T-helper 17 cell (primary cell): ENCODE measurements at places on chromosomes 4 and X. TPM values are rescaled to one million over a fixed set of nuclear protein-coding genes. Genes with fewer than 3 reads are reported as not detected.

Gene ETNPPL
- not detected for total RNA-seq

Gene PAK3
- total RNA-seq: 1.4 TPM

Gene RBMXL3
- not detected for total RNA-seq

Gene SUPT20HL1
- not detected for total RNA-seq

Gene DMD
- 0.32 TPM for total RNA-seq

Gene GPC3
- 0.20 TPM for total RNA-seq

DNA sequence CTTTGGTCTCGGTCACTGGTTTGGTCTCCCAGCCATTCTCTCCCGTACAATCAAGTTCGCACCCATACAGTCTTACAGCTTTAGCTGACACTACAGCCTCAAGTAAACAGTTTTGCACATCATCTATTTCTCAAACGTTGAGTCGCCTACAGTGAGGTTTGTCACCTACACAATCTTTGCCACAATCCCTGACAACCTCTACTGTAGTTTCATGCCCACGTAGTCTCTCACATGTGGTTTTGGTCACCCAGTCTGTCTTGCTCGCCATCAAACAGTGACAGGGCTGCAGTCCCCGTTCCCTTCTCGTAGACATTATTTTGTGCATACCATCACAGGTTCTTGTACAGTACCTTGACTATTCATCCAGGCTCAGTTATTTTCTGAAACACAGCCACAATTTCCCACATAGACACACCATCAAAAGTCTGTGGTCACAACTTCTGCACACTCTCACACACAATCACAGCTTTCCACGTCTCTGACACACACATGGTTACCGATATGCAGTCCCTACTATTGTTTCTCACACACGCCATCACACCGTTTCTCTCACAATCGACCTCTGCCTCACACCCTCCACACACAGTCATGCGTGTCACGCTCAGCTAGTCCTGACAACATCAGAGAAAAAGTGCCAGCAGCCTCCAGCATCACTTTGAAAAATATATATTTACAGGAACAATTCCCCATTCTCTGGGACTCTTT lies 5.3 kb upstream of the CFP start:
- DNase-seq: no peak

DNA sequence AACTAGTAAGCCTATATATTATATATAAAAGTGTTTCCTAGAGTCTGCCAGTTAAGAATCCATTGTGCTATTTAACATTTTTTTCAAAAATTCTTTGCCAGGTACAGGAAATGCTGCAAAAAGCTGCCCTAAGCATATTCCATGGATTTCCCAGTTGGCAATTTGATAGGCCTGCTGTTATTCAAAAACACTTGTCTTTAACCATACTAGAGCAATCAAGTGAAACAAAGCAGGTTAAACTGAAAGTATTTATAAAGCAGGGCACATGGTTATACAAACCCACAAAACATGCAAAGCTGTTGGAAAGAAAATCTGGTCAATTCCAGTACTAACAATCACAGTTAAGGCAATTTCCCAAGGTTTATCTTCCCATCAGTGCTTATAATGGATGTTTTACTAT lies 159.9 kb downstream of the UNC5C start:
- no peak for DNase-seq

GRCh38 chr4:129788486-129788885 lies 692.5 kb downstream of the C4orf33 start:
- no peak for DNase-seq

- DNase-seq: no peak
Measured at GRCh38 chrX:9690046-9690445, 75.6 kb downstream of the GPR143 start.

DNA sequence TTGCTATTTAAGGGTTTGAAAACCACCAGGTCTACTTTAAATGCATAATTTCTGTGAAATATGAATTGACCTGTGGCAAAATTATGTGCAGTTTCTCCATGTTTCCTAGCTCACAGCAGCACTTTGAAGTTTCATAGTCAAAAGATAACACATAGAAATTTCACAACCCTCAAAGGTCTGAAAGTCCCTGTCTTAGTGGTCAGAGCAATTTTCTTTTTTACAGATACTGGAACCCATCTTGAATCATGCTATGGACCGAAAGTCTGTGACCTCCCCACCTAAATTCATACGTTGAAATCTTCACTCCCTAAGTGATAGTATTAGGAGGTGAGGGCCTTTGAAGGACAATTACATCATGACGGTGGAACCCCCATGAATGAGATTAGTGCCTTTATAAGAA lies 240.4 kb upstream of the BMP3 start:
- DNase-seq: no peak

DNA sequence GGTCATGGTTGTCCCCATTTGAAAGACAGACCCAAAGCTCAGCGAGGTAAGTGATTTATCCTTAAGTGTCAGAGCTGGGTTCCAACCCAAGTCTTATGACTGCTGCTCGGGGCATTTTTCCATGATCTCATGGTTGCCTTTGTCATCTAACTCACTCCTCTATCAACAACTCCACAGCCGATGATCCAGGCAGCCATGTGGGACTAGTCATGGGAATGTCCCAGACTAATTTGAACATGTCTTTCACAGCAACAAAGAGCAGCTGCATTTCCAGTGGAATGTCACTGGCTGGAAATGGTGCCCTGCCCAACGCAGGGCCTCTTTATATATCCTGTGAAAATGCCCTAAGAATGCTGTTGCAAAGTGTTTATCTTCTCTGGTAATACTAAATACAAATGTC lies 284.8 kb upstream of the PPARGC1A start:
- DNase-seq: no peak

DNA sequence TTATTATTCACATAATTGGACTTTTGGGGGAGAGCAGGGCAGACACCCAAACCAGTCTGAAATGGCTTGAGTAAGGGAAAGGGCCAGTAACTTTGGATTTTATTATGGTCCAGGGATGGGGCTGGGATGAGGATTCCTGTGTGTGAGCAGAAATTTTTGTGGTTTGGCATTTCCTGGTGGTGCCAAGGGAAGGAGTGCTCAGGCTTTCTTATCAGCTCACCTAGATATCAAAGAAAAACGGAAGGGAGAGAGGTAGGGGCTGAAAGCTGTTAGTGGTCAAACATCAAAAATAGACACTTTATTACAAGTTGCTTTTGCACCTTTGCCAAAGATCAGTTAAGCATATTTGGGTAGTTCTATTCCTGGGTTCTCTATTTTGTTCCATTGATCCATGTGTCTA lies 128.5 kb upstream of the DIPK2B start:
- DNase-seq: no peak

DNA sequence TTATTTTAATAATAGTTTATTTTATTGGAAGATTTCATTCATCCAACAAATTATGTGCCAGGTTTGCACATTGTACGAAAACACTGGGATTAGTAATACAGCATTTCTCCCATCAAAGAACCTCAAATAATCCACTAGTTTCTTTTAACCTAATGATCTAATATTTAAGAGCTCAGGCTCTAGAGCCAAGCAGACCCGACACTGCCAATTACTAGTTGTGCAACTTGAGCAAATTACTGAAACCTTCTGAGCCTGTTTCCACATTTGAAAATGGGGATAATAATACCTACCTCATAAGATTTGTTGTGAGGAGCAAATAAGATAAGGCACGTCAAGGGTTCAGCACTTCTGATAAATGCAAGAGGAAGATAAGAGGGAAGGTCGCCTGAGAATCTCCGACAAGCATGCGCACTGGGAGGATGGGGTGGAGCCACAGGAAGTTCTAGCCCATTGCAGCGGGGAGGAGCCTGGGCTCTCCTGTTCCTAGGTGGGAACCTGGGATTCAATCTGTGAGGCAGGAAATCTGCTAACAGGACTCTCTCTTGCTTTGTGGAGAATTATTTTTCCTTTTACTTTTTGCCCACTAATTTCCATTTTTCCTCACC lies 141.5 kb upstream of the SMAD1 start:
- no peak for DNase-seq

- DNase-seq: no peak
Measured at GRCh38 chr4:53545273-53545672, 46.0 kb downstream of the LNX1 start.

GRCh38 chr4:7390906-7391636 lies 43.7 kb downstream of the PSAPL1 start:
- no peak for DNase-seq

DNA sequence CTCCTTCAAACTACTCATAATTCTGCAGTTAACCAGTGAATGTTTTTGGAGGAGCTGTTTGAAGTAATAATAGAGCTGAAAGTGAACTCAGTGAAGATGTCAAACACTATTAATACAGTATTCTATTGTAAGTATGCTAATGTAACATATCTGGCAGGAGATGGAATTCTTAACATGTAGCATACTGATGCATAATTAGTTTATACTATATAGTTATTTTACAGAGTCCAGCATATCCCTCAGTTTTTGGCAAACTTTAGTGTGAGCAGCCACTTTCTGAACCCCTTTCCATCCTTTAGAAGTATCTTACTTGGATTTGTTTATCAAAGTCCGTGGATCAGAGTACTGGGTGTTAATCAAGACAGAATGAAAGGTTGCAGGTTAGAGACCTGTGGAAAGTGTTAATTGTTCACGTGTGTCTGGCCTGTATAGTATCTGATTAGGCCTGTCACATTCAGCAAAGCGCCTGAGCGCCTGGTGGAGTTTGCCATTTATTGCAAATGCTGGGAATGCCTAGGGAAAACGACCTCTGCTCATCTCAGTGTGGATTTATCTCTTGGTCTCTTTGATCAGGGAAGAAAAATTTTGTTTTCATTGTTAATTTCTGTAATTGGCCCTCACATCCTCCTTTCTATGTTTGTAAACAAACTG lies 251.7 kb upstream of the MAD2L1 start:
- DNase-seq: no peak

DNA sequence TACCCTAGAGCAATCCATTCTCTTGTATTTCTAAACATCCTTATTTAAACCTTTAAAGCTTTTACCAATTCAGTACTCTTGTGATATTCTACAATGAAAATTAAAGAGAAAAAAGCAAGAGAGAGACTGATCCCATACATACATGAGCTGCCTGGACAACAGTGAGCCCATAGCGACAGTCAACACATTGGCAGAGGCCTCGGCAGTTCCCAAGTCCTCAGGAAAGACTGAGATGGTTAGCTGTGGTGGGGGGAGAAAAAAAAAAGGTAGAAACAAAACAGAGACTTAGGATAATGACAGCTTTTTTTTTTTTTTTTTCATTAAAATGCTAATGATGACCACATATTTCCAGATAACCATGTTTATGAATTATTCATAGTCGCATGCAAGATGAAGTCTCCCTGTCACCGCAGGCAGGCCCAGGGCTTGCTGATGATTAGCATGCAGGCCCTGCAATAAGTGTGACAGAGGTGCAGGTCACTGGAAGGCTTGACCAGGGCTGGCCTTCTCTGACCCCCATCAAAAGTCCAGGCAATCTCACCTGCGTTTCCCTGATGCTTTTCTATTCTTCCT lies 148.8 kb downstream of the APBB2 start:
- DNase-seq: no peak
